ENCODE measurements at places on chromosomes 16 and 17. TPM values are rescaled to one million over a fixed set of nuclear protein-coding genes. Genes with fewer than 3 reads are reported as not detected.
A peak's percentile ranks its signal among the peaks of the same experiment; 100 is the strongest.

NPIPB13 gene
- 3.0 TPM for total RNA-seq

MLYCD gene
- total RNA-seq, result 22.0 TPM

GDPD1 gene
- 1.0 TPM for total RNA-seq

- no peak for DNase-seq
Measured at GRCh38 chr17:16013943-16014407, 14.4 kb downstream of the TTC19 start.

- DNase-seq, result no peak
Measured at GRCh38 chr16:56888806-56889205, 23.8 kb downstream of the SLC12A3 start.

DNA sequence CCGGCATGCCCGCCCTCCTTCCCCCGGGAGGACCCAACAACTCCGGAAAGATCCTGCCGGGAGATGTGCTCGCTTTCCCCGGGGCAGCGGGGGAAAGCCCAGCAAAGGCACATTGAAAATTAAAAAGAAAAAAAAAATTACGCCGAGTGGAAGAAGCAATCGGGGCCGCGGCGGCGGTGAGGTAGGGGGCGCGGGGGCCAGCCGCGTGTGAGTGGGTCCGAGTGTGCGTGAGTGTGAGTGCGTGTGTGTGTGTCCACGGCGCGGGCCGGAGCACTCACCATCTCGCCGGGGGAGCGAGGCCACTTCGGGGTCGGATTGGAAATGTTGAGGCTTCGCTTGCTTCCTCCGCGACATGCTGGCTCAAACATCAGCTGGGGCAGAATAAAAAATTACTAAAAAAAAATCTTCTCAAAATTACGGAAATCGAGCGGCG is at the start of gene SALL1:
Gene SALL1 (minus strand): TSS at position 383 of the 433 bp plus-strand sequence. CDS start 29 bp downstream, at position 354.
- no peak for DNase-seq

DNA sequence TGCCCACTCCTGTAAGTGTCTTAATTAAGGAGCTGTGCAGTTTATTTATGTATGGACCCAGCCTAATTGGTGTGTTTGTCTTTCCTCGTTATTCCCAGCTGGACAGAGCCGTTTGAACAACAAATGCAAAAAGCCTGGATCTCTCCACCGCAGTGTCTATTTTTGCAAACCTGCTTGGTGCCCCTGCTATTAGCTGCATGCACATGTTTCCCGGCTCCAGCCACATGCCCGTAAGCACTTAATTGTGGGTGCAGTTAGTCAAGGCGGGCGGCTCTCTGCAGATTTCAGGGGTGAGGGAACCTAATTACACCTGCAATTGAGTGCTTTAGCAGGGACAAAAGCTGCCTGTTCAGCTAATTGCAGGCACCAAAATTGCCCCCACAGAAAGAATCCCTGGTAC is 74.0 kb upstream of the GSE1 start:
- no peak for DNase-seq

DNA sequence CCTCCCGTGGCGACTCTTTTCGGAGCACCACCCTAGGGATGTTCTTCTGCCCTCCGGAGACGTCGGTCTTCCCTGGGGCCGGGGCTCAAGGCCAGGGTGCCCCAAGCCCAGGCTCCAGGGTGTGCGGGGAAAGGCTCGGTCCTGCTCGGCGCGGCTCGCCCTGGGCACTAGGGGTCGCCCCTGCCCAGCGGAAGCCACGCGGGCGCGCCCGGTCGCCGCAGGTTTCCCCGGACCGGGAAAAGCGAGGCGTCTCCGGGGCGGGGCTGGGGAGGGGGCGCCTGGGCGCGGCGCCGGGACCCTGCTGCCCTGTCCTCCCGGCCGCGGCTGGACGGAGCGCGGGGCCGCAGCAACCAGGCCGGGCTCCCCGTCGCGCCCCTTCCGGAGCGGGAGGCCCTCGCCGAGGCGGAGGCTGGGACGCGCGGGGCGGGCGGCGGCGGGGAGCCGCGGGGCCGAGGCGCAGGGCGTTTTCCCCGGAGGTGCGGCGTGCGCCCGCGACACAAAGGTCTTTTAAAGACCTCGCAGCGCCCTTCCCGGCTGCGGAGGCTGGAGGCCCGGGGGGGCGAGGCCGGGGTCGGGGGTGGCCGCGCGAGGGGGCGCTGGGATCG is 76.4 kb downstream of the MRC2 start:
- DNase-seq, result peak; percentile 63

- DNase-seq, result no peak
Measured at GRCh38 chr17:38898291-38898679, 27.1 kb upstream of the LASP1NB start.

GRCh38 chr16:85168732-85169256 is 56.5 kb upstream of the CIBAR2 start:
- DNase-seq, result peak; percentile 59

Data from thyroid gland (tissue), 4 donors.